ENCODE measurements at places on chromosomes 13 and 19.

GRCh38 chr13:99367663-99368448 lies 60.7 kb upstream of the GPR183 start:
- DNase-seq = no peak

GRCh38 chr19:38417544-38418506 lies 8.2 kb downstream of the RASGRP4 start:
- no peak for DNase-seq

DNA sequence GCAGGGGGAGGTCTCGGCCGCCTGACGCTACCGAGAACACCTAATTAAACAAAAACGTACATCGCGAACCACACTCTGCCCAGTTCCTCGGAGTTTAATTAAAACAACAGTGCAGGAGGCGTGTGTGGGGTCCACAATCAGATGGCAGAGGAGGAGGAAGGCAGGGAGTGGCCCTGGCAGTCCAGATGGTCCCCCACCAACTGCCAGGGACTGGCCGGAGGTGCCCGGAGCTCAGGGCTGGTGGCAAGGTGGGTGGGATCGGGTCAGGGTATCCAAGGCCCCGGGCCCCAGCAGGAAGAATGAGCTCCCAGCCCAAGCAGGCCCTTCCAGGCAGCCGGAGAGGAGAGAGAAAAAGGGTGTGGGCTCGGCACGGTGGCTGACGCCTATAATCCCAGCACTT lies 71.3 kb downstream of the PTPRS start:
- DNase-seq = no peak

DNA sequence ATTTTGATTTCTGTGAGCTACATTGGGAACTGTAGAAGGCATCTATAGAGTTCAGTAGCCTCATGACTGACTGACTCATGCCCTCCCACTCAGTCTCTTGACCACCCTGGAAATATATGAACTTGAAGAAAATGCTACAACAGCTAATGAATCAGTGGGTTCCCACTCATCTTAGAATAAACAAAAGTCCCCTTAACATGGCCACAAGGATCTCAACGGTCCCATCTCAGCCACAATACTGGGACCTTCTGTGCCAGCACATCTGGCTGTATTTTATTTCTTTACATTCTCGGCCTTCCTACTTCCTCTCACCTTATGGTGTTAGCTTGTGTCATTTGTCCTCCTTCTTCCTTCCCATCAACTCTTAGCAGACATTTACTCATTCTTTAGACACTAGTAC lies 619.8 kb downstream of the DCT start:
- no peak for DNase-seq

DNA sequence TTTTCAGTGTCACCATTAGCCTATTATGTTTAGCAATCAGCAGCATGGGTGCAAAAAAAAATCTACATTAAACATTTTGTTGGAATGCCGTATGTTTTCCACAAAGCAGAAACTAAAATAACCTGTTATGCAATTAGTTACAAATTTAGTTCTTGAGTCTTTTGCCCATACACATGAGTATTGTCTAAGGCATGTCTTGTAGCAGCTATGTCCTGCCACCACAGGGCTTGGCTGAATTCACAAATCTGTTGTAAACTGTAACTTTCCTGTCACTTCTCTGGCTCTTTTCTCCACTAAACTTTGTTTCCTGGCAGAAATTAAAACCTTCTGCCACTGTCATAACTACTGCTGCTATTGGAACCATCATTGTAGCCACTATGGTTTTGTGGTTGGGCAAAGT lies 277.9 kb upstream of the SPRY2 start:
- DNase-seq = no peak

DNA sequence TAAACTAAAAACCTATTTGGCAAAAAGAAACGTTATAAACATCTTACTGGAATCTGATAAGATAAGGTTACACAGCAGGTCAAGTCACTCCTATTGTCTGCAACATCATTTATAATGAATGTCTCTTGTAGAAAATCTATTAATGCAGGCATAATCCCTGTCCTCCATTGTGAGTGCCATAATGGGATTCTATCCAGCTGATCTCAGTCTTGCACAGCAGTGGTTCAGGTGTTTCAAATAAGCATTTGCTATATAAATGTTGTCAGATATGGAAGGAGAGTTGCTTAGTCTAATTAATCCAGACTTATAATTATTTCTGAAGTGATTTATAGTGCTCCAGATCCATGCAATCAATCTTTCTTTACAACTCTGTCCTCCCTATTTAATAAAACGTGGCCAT lies 186.5 kb upstream of the ATXN8OS start:
- no peak for DNase-seq

GRCh38 chr13:113121183-113121927 lies 1.2 kb upstream of the F10 start:
- DNase-seq = no peak

- DNase-seq = no peak
These were observed 189.4 kb downstream of the NBEA start for GRCh38 chr13:35131471-35131870.

DNA sequence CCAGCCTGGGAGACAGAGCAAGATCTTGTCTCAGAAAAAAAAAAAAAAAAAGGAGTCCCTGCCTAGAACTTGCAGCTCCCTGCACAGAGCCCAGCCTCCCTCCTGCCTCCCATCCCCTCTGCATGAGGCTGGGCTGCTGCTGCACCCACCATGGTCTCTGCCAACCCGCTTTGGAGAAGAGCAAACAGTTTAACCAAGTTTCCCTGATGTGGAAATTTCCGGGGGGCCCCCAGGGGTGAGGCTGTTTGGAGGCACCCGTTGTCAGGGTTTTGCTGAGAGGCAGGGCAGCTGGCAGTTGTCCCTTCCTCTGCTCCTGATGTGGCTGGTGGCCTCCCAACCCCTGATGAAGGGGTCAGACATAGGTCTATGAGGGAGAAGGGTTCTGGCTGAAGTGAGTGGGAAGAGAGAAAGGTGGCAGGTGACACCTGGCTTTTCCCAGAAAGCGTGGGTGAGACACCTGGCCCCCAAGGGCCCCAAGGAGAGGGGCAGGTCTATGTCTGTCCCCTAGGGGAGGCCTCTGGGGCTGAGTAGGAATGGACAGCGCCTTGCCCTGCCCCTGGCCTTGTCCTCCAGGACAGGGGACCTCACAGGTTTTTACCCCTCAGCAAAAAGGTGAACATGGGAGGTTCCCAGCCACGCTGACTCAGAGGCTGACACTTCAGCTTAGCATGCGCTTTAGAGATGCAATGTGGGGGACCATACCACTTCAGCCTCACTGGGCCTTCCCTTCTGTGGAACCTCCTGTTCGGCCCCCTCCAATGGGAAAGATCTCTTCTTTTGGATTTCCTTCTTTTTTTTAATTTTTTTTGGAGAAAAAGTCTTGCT lies 5.5 kb downstream of the LRP3 start:
- DNase-seq = no peak

- DNase-seq = no peak
These were observed 47.7 kb downstream of the GSX1 start for GRCh38 chr13:27839809-27840467.

DNA sequence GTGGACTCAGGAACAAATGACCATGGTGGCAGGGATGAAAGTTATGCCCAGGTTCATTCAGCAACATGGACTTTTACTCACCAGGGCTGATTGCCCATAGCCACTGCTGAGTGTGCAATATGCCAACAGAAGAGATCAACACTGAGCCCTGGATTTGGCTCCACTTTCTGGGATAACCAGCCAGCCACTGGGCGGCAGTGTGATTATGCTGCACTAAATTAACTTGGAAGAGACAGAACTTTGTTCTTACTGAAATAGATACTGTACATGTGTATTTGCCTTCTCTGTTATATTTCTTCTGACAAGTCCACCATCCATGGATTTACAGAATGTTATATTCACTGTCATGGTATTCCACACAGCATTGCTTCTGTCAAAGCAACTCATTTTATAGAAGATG lies 257.4 kb downstream of the TDRD3 start:
- DNase-seq = no peak

DNA sequence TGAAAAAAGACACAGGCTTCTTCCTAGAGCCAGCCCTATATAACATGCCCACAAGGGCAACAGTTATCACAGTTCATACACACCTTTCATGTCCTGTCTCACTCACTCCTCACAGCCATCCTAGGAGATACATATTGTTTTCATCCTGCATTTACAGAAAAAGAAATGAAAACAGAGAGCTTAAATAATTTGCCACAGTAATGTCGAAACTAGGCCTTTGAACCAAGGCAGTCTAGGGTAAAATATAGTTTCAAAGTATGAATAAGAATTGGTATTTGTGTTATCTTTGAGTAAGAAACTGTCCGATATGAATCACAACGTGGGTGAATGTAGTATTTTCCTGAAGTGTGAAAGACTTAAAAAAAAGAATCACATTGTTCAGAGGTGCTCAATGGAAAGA lies 26.8 kb downstream of the CLDN10 start:
- no peak for DNase-seq

DNA sequence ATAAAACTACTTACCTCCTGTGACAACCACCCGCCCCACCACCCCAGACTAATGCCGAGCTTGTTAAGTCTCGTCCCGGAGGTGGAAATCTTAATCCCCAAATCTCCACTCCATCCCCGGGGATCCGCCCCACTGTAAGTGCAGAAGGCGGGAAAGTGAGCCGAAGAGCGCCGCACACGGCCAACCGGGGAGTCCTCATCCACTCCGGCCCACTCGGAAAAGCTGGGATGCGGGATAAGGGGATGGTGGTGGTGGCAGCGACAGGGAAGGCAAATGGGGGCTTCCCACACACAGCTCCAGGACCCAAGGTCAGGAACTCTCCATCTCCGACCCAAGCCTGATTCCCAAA lies 621 bp downstream of the FBL start:
- DNase-seq = no peak

GRCh38 chr13:79450110-79450509 lies 30.8 kb upstream of the NDFIP2 start:
- DNase-seq = no peak

- DNase-seq = no peak
These were observed 4.4 kb upstream of the TUBA3C start for GRCh38 chr13:19185865-19186645.

GRCh38 chr13:31772231-31772630 lies 32.9 kb downstream of the RXFP2 start:
- DNase-seq = no peak

All from stimulated activated CD8-positive, alpha-beta memory T cell treated with anti-CD3 and anti-CD28 coated beads, Interleukin-7, amount 100 ng/mL, for 1 hour (primary cell).